CD4-positive, alpha-beta T cell treated with Interleukin-15 for 4 hours (primary cell): ENCODE measurements at places on chromosomes 5 and 9.

DNA sequence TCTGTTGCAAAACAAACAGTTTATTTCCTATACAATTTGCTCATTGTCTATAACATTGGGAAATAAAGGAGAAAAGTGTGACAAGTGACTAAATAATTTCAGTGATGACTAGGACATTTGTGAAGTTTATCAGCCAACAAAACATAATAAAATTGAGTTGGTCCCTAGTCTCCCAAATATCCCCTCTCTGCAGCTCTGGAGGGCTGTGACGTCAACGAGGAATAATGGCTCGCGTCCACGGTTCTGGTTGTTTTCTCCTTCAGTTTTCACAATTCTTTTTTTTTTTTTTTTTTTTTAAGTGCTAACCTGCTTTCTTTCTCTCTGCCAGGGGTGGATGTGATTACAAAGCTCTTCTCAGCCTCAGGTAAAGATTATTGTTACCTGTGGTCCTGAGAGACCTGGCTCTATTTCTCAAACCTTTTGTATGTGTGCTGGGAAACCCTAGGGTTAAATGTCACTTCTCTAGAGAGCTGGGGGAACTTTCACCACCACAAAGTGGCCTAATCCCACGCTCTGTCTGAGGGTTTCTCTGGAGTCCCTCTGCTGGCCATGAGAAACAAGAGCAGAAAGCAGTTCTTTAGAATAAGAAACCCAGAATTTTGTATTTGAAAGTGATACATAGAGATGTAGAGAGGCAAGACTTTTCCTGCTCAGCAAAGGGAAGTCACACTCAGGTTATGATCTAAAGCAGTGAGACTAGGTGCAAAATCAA lies 36.2 kb upstream of the ANKRD55 start:
- peak; percentile 19 for DNase-seq

- DNase-seq, result no peak
Measured at GRCh38 chr5:9502050-9502834, 43.6 kb downstream of the SEMA5A start.

- DNase-seq, result no peak
Measured at GRCh38 chr5:92552206-92553160, 1028.5 kb downstream of the NR2F1-AS1 start.

- no peak for DNase-seq
Measured at GRCh38 chr5:163712011-163712410, 206.6 kb downstream of the MAT2B start.

- DNase-seq, result peak; percentile 70
Measured at GRCh38 chr9:5851445-5851844, 18.5 kb upstream of the ERMP1 start.

- no peak for DNase-seq
Measured at GRCh38 chr5:77250021-77250420, 39.5 kb downstream of the PDE8B start.

DNA sequence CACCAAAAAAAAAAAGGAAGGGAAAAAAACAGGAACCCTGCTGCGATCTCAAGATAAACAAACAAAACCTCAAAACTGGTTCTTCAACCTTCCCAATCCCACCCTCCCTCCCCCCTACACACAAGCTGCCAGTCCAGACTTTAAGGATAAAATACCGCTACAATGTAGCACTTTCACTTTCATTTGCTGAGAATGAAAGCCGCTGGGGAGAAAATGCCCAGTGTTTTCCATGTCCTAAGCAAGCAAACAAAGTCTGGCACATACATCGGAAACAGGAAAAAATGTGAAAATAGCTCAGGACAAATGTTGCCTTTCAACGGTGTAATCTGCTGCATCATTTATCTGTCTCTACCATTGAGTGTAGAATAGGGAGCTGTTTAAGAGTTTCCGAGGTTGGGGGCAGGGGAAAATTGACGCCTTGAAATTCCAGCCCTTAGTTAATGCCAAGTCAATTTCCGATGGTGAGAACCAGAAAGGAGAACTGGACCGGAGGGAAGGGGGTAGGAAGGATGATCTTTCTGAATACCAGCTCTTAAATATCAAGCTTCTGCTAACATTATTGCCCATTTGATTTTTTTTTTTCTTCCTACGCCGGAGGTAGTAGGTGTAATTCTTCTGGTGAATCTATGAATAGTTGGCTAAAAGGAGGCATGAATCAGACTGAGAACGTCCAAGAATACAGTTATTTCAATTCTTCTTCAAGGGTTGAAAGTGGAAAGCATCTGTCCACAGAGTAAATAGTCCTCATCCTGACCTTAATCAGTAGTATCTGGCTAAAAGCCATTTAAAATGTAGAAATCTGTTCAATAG lies 1.2 kb upstream of the ADAMTS6 start:
- DNase-seq, result peak; percentile 26

DNA sequence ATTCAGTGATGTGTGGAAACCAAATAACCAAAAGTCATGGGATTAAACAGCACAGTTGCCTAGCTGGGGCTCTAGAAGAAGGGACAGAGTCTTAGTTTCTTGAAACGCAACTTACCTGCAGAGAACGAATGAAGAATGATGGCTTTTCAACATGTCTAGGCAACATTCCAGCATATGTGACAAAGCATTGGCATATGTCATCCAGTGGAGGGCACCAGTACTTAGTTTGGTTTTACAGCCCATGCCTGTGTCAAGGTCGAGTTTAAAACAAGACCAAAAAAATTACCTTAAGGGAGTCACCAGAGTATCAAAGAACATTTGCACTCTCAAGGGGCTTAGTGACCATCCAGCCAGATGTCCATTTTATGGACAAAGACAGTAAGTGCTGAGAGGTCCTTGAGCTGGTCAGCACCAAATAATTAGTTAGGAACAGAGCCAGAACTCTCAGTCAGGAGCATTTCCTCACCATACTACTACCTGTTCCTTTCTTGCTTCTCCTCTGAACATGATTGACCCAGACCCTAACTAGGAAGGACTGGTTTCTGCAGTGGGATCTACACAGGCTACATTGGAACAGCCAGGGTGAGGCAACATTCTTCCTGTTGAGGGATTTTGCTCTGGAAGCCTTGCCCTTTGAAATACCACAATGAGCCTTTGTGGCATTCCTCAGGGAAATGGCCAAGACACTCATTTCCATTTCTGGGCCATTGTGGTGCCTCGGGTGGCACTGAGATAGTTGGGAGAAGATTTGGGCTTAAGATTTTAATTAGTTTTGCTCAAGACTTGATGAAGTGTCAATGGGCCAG lies 75.4 kb upstream of the ANKH start:
- peak; percentile 51 for DNase-seq

DNA sequence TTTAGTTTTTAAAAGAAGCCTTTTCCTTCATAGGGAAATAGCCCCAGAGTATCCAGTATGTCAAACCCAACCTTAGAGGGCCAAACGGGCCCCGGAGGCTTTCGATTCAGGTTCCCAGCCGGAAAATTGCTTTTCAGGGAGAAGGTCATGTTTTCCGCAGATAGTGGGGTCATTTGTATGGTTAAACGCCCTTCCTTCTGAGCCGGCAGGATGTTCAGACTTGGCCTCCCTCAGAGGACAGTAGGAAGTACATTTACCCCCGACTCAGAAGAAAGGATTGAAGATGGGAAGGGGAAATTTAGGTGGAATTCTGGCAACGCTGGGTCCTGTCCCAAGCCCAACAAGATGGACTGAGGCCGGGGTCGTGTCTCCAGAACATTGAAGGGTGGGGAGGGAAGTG lies 195.2 kb downstream of the AOPEP start:
- DNase-seq, result no peak
